NCI-H2081 treated with DMSO at 0.1 percent for 48 hours (cell line): ENCODE measurements at places on chromosomes 2 and 18.

- no peak for DNase-seq
Observed at GRCh38 chr18:77321823-77322805, 72.5 kb downstream of the GALR1 start.

DNA sequence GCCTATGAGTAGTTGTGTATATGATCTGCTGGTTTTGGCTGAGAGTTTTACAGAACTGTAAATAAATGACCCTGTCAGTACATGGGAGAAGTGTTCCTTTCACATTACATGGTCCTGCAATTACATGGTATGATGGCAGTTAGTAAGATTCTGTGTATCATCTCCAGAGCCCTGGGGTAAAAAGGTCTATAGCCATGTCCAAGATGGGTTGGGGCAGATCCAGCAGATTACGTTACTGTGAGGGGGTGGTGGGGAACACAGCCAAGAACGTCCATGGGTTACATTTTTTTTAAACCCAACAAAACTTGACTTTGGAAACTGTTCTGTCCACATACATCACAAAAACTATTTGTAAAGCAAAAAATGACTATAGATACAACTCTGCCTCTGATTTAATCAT lies 64.2 kb upstream of the LMAN1 start:
- DNase-seq, result no peak

- no peak for DNase-seq
Observed at GRCh38 chr2:33022989-33023727, 76.4 kb downstream of the LTBP1 start.

DNA sequence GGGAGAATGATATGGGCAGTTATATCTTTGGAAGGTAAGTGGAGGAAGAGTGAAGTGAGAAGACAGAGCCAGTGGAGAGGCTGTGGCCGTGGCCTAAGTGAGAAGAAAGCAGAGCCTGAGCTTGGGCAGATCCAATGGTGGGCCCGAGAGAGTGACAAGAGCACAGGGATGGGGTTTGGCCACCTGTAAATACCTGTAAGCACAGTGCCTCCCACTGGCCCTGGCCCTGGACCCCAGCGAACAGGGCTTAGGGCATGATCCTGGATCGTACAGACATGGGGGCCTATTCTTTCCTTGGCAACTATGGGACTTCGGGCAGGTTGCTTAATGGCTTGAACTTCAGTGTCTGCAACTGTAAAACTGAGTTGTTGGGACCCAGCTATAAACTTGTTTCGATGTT lies 44.1 kb downstream of the MTCL1 start:
- DNase-seq, result no peak

GRCh38 chr2:96594691-96595152 lies 43.4 kb downstream of the KANSL3 start:
- DNase-seq, result no peak

DNA sequence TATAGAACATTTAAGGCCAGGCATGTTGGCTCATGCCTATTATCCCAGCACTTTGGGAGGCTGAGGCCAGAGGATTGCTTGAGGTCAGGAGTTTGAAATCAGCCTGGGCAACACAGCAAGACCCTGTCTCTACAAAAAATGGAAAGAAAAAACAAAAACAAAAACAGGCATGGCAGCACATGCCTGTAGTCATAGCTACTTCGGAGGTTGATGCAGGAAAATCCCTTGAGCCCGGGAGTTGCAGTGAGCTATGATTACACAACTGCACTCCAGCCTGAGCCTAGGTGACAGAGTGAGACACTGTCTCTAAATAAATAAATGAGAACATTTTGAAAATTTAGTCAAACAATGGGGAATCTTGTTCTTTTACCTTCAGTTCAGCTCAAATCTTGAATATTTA lies 12.1 kb upstream of the YES1 start:
- DNase-seq, result no peak

GRCh38 chr2:29053223-29053622 lies 21.1 kb downstream of the PCARE start:
- no peak for DNase-seq

DNA sequence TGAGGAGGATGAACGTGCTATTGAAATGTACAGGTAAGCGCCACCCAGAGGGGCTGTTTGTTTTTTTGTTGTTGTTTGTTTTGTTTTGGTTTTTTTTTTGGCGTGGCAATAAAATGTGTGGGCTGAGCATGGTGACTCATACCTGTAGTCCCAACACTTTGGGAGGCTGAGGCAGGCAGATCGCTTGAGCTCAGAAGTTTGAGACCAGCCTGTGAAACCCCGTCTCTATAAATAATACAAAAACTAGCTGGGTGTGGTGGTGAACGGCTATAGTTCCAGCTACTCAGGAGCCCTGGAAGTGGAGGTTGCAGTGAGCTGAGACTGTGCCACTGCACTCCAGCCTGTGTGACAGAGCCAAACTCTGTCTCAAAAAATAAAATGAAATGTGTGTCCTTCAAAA lies 6.2 kb downstream of the PDCL3 start:
- DNase-seq, result no peak

- DNase-seq, result no peak
Observed at GRCh38 chr2:190904640-190905261, 24.1 kb downstream of the GLS start.
